ENCODE measurements at places on chromosomes 2 and 18.

GRCh38 chr2:216915557-216916150, 55.8 kb upstream of the TNP1 start:
- no peak for DNase-seq

DNA sequence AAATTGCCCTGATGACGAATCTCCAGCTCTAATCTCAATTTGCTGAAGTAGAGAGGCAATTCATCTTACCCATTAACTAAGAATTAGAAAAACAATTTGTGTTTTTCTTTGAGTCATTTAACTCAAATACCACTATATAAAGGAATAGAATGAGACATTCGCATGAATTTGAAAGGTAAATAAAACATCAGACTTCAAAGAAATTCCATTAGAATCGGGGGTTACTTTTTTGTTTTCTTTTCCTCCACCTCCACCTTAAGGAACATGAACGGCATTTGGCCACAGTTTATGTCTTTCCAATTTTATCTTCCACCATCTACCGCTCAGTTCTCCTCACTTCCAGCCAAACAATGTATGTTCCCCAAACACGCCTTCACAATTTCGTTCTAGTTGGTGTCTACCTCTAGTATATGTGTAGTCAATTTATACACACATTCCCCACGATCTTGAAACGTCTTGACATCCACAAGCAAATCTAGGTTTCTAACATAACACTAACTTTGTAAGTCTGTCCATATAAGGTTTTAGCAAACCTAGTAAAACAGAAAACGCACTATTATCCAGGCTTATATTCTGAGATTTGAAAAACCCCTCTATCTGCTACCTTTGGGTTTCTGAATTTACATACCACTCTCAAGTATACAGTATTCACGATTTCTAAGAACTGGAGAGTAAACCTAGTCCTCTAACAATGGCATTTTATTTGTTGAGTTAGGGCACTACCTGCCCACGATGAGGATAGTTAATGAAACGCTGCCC, 1.2 kb upstream of the SMCHD1 start:
- DNase-seq = no peak

- DNase-seq = no peak
Observed at GRCh38 chr2:75521225-75521872, 39.4 kb downstream of the EVA1A start.

DNA sequence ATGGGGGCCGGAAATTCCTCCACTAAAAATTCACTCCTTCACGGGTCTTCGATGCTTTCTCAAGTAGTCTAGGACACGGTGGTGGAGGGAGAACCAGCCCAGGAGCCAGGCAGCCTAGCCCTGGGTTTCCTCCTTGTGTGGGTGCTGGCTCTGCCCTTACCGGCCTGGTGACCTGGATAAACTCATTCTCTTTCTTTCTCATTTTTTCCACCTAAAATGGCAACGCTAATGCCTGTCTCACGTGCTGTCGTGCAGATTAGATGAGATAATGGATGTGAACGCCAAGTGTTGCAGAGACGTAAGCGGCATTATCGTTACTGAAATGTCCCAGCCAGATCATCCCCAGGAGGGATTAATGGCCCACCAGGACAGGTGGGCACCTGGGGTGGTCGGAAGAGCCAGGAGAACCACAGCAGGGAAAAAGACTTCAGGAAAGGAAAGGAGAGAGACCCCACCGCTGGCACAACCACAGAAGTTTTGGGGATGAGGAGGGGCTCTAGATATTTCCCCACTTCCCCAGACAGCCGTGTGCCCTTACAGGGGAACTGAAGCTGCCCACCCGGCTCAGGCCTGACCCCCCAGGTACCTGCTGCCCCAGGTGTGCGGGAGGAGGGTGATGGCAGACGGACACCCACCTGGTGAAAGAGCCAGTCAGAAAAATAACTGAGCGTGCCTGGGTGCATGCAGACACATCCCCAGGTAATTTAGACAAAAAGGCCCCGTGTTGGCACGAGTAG, 100.8 kb upstream of the ASAP2 start:
- DNase-seq = no peak

DNA sequence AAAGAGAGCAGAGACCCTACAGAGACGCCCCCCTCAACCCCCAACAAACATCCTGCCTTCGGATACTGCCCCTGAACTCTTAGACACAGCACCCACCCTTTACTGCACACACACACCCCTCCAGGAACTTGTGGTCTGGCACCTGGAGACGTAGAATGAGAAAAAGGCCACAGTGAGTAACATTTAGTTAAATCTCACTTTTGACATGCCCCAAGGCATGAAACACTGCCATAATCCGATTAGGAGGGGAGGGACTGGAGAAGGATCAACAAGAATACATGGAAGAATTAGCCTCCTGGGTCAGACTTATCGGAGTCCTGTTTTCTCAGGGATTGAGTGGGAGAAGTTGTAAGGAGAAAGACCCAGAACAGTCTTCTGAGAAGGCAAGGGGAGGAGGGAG, 4.1 kb downstream of the CDK5R2 start:
- DNase-seq = no peak

DNA sequence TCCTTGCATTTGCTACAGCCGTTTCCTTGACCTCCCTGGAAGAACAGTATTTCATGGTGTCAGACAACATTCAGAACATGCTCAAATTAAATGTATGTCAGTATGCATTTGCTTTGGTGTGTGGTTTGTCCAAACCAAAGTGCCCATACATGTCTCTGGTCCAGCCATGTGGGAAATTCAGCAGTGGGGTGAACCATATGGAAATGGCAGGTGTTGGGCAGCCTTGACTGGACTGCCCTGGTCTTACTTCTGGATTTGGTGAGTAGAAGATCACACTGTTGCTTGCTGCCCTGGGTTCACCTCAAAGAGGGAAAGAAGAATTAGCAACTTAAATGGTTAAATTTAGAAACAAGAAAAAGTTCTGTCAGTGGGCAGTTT, 84.5 kb downstream of the MSH2 start:
- DNase-seq = no peak

GRCh38 chr2:204625135-204625534, 79.9 kb downstream of the PARD3B start:
- no peak for DNase-seq

- no peak for DNase-seq
Observed at GRCh38 chr2:197292619-197293018, 18.0 kb downstream of the ANKRD44 start.

DNA sequence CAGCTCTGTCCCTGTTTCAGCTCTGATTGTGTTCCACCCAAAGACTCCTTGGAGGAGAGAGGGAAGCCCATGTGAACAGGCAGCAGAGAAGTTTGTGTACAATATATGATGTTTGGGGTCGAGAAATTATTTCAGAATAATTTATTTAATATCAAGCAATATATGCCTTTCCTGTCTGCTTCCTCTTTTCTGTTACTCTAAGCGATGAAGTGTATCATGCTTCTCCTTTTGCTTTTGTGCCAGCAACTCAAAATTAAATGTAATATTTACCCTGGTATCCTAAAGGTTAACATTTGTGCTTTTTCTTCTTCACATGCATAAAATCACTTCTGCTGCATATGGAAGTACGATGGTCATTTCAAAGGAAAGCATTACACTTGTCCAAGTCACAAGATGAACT, 2.4 kb upstream of the NTSR2 start:
- no peak for DNase-seq

Data from hematopoietic multipotent progenitor cell treated with erythropoietin and hydrocortisone succinate and interleukin-3 and kit ligand, for 15 days (in vitro differentiated cells).